Stimulated activated CD8-positive, alpha-beta memory T cell treated with anti-CD3 and anti-CD28 coated beads, Interleukin-2, amount 100 ng/mL, for 1 hour (primary cell): ENCODE measurements at places on chromosomes 7 and 10.

DNA sequence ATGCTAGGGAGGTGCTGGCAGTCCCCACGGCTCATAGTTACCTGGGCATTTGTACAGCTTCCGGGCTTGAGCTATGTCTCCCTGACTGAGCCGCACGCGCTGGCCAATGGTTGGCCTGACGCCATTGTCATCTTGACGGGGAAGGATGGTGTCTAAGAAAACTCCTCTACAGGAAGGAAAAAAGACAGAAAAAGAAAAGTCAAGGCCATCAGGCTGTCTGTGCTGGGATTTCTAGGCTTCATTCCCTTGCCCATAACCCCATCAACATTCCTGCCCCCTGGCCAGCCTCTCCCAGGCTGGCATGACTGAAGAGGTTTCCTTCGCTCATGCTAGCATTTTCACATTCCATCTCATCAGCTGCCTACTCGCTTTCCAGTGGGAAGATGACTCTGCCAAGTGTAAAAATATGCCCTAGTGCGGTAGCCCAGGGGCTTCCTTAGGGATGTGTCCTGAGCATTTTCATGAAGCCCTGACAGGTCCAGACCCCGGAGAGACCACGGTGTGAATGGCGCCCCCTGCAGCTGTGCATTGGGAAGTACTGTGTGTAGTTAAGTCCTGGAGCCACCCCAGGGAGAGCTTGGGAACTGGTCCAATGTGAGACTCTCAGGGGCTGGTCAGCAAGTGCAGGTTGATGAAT lies 54.5 kb upstream of the OPALIN start:
- no peak for DNase-seq

DNA sequence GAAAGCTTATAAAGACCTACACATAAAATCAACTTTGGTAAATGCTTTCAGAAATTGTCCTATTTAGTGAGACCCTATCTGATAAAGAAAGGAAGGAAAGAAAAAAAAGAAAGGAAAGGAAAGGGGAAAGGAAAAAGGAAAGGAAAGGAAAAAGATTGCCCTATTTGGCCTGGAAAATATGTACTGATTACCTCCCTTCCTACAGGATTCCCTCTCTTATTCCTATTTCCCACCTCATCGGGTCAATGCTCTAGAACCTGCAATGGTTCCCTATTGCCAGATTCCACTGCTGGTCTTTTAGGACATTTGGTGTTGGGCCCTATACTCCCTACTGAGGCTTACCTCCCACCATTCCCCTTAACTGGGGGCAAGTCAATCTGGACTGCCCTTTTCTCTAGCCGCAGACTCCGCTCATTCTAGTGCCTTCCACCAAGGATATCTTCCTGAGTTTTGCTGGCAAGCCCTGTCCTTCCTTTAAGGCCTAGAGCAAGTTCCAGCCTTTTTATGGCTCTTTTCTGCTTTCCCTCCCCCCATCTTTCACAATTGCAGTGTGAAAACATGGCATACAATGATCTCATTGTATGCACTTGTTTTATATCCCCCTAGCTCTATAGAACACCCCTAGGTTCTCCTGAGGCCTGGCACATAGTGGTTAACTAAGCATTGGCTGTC lies 4.4 kb downstream of the DDIT4 start:
- no peak for DNase-seq

- DNase-seq: no peak
These were observed 107.2 kb upstream of the INHBA start for GRCh38 chr7:41809940-41810576.

DNA sequence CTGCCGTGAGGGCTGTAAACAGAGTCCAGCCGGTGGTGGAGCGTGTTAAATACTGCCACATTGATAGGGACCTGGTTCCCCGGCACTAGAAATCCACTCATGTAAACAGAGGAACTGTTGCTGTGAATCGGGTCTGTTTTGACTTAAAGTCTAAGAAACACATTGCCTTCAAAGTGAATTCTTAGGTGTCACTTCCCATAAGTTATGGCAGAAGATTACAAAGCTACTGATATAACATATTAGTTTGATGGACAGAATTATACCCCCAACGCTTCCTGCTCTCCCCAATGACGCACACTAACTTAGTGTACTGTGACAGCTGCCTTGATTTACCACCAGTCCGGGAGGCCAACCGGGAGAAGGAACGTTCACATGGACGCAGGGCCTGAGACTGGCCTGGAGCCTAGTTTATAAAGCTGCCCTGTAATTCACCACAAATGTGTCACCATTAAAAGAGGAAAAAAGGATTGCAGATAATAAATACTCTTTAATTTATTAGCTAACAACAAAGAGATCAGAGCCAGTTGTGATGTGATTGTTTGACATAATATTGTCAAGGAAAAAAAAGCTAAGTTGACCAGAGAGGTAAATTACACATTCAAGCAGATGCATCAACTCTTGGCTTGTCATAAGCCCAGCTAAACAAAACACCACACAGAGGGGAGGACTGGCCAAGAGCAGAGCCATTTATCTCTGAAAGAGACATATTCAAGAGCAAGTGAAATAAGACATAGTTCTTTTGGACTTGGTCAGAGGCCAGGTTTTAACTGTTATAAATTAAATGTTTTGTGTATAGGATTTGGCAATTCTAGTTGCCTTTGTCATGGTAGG lies 820.6 kb downstream of the LRMDA start:
- DNase-seq: no peak

DNA sequence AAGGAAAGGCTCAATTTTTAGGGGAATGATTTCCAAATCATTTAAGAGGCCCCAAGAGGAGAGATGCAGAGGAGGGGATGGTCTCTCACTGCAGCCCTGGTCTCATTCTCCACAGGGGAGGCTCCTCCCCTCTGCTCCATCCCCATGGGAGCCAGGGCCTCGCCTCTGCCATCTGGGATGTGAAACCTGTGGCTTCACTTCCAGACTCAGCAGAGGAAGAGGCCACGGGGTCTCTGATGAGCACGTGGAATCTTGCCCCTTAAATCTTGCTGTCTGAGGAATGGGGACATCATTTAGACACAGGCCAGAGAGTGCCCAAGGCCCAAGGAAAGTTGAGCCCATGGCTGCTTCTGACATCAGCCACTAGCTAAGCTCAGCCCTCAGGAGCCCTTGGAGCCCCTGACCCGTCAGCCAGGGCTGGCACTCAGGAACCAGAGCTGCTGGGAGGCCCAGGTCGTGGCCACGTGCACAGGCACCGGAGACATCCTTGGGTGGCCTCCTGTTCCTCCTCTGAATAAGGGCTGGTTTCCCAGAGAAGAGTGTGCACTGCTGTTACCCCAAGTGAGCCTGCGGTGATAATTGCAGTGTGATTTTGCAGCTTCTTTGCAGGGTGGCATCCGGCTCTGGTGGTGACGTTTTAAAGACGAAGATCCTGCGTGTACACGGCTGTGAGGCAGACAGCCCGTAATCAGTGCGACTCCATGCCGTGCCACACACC lies 50.5 kb downstream of the VIPR2 start:
- no peak for DNase-seq

DNA sequence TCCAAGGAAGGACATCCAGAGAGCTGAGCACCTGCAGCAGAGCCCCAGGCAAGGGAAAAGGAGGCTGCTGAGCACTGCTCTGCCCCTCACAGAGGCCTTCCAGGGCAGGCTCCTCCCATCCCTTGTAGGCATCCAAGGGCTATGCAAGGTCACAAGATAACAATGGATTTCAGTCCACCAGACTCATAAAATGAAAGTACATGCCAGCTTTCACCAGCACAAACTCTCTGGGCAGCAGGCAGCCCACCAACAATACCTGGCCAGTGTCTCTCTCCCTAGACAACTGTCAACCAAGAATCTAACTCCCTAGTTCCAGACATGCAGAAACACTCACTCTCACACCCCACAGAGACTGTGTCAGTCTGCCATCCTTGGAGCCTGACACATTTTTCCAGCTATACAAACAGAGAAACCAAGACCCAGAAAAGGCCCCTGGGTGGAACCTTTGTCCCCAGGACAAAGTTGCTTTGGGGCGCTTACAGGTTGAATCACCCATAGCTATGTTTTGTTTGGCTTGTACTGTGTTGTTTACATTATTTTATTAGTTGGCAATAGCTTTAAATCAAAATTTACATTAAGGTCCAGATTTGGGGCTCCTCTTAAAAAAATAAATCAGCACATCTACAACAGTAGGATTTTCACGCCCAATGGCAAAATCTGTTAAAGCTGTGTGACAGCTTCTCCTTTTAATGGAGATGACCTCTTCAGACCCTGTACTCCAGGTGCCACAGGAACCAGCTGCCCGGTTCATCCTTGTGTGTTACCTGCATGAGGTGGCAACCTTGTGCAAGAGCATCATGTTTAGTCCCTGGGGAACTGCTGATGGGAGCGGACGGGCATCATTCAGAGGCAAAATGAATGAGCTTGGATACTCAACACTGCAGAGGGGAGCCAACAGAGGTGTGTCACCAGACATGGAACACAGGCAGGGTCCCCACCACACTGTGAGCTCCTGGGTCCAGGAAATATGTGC lies 5.2 kb downstream of the GRID1 start:
- DNase-seq: no peak

GRCh38 chr10:105952153-105952552 lies 1212.4 kb downstream of the SORCS1 start:
- DNase-seq: no peak

DNA sequence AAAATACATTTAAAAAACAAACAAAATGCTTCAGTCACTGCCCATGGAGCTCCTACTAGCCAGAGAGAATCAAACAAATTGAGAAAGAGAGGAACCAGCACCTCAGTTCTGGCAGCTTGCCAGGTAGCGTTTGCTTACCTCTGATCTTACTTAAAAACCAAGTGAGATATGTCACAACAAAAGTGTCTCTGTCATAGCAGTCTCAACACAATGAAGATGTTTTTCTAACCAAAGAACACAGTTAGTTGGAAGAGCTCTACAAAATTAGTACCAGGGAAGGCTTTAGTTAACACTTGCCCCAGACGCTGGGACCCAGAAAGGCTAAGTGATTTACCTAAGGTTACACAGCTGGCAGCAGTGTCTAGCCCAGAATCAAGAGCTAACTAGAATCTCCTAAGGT lies 3.4 kb downstream of the DOCK4 start:
- no peak for DNase-seq

- no peak for DNase-seq
These were observed 331.3 kb downstream of the PHTF2 start for GRCh38 chr7:78129865-78130264.

GRCh38 chr7:103325744-103326143 lies 18.8 kb downstream of the DNAJC2 start:
- DNase-seq: no peak

DNA sequence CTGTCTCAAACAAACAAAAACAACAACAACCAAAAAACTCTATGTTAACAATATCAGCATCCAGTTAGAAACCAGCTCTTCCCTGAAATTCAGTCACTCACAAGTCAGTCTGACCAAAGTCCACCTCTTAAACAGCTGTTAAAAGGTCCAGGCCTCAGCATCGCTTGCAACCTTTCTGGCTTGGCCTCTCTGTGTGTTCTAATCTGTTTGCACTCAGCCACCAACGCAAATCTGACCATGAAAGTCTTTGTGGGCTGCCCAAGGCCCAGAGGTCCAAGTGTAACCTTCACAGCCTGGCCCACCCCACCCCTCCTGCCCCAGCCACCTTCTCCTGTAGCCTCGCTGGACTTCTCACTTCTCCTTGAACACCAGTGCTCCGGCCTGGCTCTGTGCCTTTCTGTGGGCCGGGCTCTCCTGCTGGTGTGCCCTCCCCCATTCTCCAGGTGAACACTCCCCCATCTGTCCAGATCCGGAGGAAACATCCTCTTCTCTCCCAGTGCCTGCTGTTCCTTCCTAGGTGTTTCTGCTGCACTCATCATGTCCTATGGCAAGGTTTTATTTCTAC lies 72.2 kb upstream of the EFCAB10 start:
- no peak for DNase-seq

DNA sequence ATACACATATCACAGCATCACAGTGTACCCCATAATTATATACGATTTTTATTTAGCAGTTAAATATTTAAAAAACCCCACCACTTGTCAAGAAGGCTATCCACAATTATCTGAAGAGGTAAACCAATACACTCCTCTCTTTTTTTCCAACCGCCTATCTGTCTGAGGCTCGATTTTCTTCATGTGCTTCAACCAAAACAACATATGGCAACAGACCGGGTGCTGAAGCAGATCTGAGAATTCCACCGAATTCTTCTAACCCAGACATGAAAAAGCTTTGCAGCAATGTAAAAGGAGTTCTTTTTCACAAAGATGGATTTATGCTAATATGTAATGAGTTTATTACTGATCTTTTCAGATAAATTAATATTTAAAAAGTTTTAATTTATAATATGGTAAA lies 132.4 kb upstream of the RHEB start:
- DNase-seq: no peak

DNA sequence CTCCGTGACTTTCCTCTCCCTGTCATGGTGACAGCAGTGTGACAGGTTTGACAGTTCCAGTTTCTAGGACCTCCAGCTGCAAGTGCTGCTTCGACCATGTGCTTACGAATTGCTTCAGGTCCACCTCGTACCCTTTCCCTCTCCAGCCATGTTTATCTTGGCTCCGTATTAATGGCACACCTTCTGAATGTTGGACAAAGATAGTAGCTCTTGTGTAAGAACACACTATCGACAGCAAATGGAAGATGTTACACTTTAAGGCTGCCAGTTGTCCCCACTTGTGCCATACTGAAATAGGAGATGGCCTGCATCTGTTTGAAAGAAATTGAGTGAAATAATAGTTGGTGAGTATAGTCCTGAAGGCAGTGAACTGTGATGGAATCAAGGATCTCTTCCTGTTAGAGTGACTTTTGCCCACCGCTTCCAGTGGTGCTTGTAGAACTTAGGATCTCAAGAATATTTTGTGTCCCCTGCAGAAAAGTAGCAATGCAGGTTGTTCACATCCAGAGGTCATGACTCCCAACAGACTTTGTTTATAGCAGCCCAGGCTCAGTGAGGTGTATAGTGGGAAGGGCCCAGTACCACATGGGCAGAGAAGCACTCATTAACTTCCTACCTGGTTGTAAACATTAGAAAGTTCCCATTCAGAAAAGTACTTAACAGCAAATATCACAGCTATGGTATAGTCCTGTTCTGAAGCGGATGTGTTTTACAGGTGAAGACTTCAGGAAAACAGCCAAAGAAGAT lies 629.7 kb upstream of the GALNT17 start:
- no peak for DNase-seq

DNA sequence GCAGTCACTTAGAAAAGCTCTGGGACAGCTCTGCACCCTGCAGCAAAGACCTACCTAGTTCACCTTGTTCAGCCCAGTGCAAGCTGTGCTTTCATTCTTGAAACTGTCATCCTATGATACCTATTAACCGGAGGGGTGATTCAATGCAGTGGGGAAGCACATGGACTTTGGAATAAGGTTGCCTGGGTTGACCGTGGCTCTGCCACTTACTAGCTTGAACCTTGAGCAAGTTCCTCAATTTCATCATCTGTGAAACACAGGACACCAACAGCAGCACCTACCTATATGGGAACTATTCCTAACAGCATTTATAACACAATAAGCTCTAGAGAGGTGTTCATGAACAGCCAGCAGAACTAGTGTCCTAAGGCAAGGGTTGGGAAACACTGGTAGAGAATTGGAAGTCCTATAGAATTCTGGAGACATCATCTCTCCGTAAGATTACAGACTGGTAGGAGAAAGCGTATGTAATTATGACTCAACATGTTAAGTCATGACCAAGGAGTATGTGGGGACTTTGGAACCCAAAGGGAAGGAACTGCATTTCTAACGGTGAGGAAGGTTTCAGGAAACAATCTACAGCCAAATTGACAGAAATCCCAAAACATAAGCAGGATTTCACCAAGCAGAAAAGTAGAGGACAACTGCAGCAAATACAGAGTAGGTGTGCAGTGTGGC lies 270.0 kb downstream of the USP6NL start:
- DNase-seq: no peak
